ENCODE measurements at places on chromosomes 6 and 20. TPM values are rescaled to one million over a fixed set of nuclear protein-coding genes. Genes with fewer than 3 reads are reported as not detected.

DNA sequence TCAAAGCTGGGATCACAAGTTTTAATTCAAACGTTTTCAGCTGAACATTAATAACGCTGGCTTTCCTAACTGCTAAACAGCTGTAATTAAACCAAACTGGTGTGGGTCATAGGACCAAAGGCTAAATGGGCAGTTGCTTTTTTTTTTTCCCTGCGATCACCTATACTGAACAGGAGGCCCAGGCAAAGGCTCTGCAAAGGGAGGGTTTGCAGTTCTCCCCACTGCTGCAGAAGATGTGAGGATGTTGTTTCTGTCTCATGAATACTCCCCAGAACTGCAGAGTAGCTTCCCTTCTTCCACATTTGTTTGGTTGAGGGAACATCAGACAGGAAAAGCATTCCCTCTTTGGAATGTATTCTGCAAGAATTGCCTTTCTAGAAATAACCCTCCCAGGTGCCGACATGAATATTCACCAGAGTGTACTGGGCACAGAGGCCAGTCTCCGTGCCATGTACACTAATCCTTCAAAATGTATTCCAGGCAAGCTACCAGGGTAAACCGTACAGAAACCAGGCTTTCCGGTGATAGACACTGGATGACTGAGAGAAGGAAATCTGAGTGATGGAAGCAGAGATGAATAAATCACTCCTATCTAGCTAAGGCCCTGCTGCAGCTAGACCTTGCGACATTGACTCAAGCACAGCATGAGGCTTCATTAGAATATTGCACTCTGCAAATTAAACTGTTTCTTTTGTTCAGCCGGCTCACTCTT is 370.1 kb downstream of the BTBD9 start:
- no peak for DNase-seq

- no peak for DNase-seq
Observed at GRCh38 chr20:15310361-15310760, 972.9 kb upstream of the FLRT3 start.

DNA sequence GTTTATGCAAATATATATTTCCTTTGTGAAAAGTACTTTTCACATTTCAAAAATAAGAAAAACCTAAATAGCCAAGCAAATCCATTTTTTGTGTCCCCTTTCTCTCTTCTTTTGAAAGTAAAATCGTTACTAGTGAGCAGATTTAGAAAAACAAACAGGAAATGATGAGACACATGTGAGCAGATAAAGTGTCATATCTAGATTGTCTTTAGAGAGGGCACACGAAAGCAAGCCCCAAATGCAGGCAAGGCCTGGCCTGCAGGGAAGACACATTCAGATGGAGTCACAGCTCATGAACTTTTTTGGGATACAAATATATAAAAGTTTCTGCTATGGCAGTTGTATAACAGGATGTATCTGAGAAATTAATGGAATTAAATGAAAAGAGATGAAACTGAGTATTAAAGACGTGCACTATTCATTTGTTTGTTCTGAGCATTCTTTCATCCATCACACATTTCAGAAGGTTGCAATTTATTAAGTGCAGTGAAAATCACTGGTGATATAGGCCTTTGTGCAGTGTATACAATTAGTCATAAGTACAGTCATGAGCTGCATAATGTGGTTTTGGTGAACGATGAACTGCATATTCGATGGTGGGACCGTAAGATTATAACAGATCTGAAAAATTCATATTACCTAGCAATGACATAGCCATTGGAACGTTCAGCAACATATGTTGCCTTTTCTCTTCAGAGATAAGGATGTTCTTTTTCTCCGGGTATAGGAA is 101.4 kb downstream of the PACRG start:
- no peak for DNase-seq

DNA sequence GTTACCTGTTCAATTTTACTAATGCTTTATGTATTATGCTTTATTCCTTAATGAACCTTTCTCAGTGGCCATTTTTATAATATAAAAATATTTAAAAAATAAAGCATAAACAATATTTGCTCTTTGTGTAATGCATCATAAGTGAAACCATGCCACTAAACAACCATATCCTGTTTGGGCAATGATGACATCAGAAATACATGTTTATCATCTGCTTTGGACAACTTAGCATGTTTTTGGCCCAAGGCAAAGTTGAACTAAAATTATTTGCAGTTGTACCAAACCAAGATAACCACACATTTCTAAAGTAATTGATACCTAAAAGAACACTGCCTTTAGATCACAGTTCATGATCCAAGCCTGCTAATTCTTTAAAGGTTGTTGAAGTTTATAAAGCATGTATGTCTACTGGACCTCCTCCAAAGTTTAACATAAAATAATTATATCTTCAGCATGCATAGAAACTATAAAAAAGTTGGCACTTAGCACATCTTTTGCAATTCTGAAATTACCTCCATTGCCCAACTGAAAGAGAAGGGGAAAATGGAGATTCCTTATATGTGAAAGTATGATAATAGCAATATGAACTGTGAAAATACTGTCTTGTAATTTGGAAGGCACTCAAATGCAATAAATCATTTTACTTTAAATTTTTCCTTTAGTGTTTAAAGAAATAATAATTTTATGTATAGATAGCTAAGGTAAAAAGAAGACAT is 325.6 kb upstream of the RUNX2 start:
- DNase-seq: no peak

DNA sequence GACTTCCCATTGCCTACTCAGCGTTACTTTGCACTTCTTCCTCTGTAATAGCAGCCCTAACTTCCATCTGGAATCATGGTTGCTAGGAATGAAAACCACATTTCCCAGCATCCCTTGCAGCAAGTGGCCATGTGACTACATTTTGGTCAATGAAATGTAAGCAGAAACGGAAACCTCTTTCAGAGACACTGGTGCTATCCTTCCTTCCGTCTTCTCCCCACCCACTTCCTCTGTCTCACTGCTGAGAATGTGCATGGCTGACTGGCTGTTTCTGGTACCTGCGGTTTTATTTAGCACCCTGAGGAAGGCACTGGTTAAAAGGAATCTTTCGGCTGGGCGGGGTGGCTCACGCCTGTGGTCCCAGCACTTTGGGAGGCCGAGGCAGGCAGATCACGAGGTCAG is 107.4 kb downstream of the SCML4 start:
- no peak for DNase-seq

- DNase-seq: no peak
Observed at GRCh38 chr6:80341330-80341729, 234.9 kb downstream of the BCKDHB start.

DNA sequence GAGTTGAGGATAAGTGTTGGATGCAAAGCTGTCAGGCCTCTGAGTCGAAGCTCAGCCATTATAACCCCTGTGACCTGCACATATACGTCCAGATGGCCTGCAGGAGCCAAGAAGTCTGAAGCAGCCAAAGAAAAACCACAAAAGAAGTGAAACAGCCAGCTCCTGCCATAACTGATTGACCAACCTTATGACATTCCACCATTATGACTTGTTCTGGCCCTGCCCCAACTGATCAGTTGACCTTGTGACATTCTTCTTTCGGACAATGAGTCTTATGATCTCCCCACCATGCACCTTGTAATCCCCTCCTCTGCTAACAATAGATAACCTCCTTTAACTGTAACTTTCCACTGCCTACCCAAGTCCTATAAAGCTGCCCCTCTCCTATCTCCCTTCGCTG is 133.7 kb upstream of the AGPAT4 start:
- no peak for DNase-seq

DNA sequence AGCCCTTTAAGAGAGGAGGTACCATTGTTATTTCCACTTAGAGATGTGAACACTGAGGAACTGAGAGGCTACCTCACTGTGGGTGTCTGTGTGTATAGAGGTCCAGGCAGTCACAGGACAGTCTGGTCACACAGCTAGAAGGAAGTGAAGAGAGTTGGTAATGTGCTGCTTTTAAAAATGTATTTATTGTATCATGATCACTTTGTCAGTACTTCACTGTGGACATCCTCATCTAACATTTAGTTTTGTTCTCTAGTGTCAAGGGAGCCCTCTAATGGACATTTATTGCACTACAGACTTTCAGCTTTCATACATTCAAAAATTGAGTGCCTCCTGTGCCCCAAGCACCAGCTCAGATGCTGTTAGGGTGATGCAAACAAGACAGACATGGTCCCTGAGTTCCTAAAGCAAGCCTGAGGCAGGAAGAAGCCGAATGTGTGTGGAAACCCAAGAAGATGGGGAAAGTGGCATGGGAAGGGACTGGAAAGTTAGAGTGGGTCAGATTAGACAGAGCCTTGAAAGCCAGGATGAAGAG is 123.0 kb downstream of the SLC16A10 start:
- peak; percentile 44 for DNase-seq

DNA sequence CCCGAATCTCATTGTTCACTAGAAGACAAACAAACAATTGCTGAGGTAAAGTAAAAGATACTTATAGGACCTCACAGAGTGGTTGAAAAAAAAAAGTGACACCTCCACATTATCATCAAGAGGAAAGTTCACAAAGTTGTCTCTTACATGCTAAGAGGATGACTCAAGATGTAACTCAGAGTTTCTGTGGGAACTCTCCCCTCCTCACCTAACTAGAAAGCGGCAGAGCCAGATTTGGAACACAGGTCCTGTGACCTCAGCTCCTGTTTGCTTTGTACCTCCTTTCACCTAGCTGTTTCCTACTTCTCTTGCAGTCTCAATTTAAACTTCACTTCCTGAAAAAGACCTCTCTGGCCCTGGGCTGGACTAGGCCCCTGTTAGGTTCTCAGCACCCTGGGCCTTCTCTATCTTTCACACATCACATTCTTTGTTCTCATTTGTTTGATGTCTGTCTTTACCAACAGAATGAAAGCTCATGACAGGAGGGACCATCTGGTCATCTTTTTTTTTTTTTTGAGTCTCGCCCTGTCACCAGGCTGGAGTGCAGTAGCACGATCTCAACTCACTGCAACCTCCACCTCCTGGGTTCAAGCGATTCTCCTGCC is 60.8 kb downstream of the CD24 start:
- DNase-seq: no peak

DNA sequence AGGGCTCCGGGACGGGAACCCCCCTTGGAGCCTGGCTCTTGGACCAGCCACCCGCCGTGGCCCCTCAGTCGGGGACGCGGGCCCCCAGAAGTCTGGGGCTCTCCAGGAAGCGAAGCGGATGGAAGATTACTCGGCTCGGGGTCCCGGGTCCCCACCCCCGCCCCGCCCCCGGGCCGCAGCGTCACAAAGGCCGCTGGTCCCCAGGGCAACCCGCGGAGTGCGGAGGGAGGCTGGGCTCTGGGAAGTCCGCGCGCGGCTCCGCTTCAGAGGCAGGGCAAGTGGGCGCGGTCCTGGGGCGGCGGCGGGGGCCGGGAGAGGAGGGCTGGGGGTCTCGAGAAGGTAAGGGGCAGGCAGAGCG is at the start of gene FNDC11:
FNDC11 (plus strand) TSS at position 227 of the 358 bp plus-strand sequence. CDS start 1,505 bp downstream, outside the sequence.
- DNase-seq: no peak

DNA sequence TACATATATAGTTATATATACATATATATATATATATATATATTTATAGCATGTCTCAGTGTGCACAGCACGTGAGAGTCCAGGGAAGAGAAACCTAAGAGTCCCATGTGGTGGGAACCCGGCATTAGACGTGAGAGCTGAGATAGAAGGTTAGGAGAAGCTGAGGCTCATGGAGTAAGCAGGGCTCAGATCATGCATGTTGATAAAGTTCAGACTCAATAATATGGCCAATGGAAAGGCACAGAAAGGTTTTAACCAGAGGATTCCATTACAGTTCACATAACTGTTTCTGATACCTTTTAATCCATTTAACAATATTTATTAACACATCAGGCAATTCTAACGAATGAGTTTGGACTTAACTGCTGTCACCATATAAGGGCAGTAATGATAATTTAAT is 143.4 kb downstream of the MYB start:
- DNase-seq: no peak

- no peak for DNase-seq
Observed at GRCh38 chr6:128754658-128755256, 128.2 kb upstream of the LAMA2 start.

DNA sequence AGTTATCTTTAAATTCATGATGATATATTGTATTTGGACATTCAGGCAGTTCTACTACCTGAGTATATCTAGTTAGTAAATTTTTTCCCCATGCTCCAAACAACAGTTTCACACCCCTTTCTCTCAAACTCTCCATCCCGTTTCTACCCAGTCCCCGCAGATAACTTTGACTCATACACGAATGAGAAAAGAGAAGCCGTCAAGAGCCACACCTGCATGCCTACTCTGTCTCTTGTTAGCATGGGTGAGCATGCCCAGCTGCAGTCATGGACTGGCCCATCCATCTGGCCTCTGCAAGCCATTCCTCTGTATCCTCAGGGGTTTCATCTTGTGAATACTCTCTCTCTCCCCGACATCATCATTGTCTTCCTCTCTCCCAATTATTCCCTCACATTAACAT is 41.5 kb downstream of the MYB start:
- DNase-seq: no peak

Gene ATF6B
- 132 TPM for total RNA-seq

Gene CCM2L
- 4.6 TPM for total RNA-seq

Gene MED20
- 20.2 TPM for total RNA-seq

Gene SLC44A4
- total RNA-seq: 332 TPM

Gene IPCEF1
- 6.1 TPM for total RNA-seq

Gene RBCK1
- 158 TPM for total RNA-seq

Gene FOXQ1
- 38.6 TPM for total RNA-seq

Gene BPIFB1
- not detected for total RNA-seq

Gene PLA2G7
- total RNA-seq: 6.2 TPM
